Stimulated activated CD4-positive, alpha-beta T cell treated with anti-CD3 and anti-CD28 coated beads, Interleukin-15, amount 100 ng/mL, for 1 hour (primary cell): ENCODE measurements at places on chromosomes 6 and 20.

DNA sequence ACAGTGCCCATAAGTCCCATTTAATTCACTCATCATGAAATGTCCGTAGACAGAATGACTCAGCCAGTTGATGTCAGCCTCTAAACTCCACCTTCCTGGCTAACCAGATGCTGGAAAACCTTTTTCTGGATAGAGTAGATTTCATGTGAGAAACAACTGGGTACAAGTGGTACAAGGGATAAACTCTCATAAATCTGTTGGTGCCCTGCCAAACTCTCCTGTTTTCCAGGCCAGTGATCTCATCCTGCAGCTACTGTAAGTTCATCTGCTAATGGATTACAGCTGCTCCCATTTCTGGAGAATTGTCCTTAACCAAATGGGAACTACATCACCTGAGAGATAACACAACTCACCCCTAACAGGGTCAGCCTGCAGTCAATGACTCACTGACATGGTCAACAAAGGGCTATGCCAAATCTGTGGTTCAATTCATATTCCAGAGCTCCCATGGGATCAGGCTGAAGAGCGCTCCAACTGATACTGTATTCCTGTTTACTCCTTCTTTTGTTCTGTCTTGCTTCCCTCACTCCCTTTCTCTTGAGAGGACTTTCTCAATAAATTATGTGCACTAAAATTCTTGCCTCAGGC, 210.1 kb upstream of the HDDC2 start:
- DNase-seq, result no peak

DNA sequence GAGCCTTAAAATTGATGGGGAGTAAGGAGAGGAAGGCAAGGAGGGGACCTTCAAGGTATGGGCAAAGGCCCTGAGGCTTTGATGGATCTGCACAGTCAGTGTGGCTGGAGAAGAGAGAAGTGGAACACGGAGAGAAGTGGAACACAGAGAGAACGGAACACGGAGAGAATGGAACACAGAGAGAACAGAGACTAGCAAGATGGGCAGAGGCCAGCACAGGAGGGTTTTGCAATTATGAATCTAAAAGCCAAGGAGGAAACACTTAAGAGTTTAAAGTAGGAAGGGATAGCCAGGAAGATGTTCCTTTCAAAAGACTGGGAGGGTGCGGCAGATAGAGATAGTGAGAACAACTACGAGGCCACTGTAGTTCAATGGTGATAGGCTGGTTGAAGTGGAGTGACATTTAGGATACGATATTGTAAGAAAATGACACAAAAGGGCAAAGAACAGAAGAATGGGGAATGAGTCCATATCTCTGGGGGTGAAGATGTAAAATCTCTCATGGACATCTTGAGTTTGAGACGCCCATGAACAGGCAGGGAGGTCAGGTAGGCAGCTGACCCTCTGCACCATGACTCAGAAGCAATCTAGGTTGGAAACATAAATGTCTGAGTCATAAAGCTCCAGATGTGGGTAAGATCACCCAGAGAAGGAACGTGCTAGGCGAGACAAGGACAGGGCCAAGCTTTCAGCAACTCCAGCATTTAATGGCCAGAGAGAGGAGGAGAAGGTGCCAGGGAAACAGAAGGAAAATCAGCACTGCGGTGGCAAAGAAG, 25.4 kb downstream of the ZMYND8 start:
- DNase-seq, result no peak

DNA sequence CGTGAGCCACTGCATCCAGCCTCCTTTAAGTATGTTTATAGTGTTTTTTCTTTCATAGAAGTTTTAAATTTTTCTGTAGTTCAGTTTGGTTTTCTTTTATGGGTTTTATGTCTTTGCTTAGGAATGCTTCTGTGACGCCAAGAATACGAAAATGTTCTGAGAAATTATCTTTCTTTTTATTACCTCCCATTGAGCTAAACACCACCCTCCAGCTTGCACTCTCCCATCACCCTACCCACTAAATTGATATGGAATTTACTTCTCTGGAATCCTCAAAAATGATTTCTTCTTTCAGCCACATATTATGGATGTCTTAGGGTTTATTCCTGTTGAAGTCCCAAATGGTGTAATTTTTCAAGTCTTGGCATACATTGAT, 38.1 kb downstream of the JARID2 start:
- DNase-seq, result no peak

- DNase-seq, result no peak
Observed at GRCh38 chr6:142679907-142680700, 264.9 kb downstream of the HIVEP2 start.

DNA sequence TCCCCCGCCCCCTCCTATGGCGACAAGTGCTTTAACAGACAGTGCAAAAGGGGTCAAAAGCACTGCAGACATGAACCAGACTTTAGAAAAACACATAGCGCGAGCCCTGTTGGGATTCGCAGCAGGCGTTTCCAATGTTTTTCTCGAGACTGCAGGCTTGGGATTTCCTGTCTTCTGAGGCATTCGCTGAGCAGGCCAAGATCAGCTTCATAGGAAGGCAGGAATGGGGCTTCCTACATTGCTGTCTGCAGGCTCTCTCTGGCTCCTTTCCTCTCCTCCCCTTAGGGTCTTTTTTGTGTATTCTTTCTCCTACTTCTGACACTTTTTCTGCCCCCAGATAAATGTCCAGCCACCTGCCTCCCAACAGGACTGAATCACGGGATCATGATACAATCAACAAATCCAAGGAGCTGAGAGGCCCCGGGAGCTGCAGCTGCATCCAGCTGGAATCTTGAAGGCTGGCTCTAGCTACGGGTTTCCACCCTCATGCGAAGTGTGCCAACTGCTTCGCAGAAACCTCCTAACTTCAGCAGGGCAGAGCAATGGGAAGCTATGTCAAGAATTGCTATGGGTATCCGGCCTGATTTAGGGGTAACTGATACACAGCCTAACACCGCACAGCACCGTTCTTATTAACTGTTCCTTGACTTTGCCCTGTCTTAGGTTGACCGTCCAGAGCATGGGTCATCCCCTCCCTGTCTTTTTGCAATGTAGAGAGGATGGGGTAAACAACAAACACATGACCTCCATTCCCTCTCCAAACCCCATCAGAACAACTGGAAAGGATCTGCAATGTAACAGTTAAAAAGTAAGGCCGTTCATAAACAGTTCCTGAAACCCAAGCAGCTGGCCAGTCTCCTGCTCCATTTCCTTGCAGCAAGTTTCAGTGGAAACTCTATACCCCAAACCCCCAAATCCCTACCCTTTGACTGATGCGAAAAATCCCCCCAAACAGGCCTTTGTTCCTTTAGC, 31.5 kb downstream of the SNX5 start:
- no peak for DNase-seq
